GM23248 (cell line): ENCODE measurements at places on chromosomes 12 and 14. TPM values are rescaled to one million over a fixed set of nuclear protein-coding genes. Genes with fewer than 3 reads are reported as not detected.

DNA sequence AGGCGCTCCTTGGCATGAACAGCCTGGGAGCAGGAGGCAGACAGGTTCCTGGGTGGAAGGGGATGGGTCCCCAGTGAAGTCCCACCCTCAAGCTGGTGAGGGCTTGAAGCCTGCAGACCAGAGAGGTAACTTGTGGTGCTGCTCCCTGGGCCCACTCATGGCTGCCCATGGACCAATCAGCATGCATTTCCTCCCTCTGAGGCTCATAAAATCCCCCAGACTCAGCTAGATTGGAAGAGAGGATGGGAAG lies 50.2 kb downstream of the A2M start:
- DNase-seq, result no peak

GRCh38 chr12:91327889-91328288 lies 145.3 kb upstream of the DCN start:
- peak; percentile 57 for DNase-seq

GRCh38 chr14:20801726-20802125 lies 918 bp downstream of the RNASE1 start:
- DNase-seq, result no peak

- DNase-seq, result peak; percentile 39
Observed at GRCh38 chr12:7934091-7934888, 1.7 kb downstream of the SLC2A3 start.

- DNase-seq, result no peak
Observed at GRCh38 chr12:85509081-85509856, 229.2 kb downstream of the ALX1 start.

GRCh38 chr14:21654215-21654614 lies 580 bp downstream of the OR4E2 start:
- no peak for DNase-seq

GRCh38 chr12:9098463-9099026 lies 17.2 kb downstream of the A2M start:
- DNase-seq, result no peak

- DNase-seq, result no peak
Observed at GRCh38 chr12:79558924-79559469, 131.8 kb downstream of the PAWR start.

- no peak for DNase-seq
Observed at GRCh38 chr14:106347890-106348755, 821.7 kb downstream of the TMEM121 start.

- no peak for DNase-seq
Observed at GRCh38 chr14:89401761-89402160, 15.3 kb downstream of the FOXN3 start.

GRCh38 chr14:104724981-104725771 lies 1.1 kb downstream of the ADSS1 start:
- DNase-seq, result peak; percentile 63

DNA sequence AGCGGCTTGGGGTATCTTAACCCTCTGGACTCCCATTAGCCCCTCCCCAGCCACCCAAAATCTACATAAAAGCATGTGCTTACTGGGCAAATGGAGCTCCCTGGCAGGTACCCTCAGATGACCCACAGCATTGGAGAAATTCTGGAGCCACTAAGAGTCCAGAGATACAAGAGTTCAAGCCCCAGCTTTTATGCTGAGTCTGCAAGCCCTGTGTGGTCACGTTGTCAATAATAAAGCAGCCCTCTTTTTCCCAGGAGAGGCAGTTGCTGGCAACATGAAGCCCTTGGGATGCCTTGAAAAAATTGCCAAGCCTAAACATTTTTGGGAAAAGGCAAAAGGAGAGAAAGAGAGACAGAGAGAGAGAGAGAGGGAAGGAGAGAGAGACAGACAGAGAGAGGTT lies 83.4 kb downstream of the RBM19 start:
- DNase-seq, result no peak

GRCh38 chr12:81403348-81403747 lies 325.5 kb downstream of the ACSS3 start:
- no peak for DNase-seq

DNA sequence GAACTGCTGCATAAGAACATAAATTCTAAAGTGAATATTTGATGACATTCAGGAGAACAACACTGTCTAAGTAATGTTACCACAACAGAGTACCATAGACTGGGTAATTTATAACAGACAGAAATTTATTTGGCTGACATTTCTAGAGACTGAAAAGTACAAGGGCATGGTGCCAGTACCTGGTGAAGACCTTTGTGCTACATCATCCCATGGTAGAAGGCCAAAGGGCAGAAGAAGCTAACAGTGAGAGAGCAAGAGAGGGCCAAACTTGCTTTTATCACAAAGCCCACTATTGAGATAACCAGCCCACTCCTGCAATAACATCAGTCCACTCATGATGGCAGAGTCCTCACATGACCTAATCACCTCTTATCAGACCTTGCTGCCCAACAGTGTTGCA lies 88.8 kb downstream of the FIGNL2 start:
- no peak for DNase-seq

DNA sequence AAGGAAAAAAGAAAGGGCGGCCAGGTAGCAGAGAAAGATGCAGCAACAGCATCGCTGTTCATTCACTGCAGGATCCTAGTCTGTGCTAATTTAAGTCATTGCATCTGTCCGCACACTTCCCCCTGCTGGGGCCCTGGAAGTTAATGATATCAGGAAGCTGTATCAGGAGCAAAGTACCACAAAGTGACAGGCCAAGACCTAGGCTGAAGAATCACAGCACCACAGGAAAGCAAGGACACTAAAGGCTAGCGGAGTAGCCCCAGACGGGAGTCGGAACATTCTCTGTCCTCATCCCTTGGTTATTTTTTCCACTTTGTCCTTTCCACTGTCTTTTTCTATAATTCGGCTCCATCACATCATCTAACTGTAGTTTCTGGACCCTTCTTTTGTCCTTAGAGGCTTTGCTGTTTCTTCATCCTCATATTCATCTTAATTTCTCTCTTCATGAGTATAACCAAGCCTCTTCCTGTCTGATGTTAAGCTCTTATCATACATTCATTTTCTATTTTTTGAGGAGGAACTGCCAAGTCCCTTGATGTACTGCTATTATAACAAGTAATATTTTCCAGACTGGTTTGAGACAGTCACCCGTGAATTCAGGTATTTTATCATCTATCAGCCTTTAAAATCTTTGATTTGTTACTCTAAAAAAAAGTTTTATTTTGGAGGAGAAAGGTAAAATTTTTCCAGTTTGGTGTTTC lies 28.3 kb downstream of the DUSP16 start:
- no peak for DNase-seq

- peak; percentile 24 for DNase-seq
Observed at GRCh38 chr12:42612231-42612613, 22.7 kb upstream of the PRICKLE1 start.

DNA sequence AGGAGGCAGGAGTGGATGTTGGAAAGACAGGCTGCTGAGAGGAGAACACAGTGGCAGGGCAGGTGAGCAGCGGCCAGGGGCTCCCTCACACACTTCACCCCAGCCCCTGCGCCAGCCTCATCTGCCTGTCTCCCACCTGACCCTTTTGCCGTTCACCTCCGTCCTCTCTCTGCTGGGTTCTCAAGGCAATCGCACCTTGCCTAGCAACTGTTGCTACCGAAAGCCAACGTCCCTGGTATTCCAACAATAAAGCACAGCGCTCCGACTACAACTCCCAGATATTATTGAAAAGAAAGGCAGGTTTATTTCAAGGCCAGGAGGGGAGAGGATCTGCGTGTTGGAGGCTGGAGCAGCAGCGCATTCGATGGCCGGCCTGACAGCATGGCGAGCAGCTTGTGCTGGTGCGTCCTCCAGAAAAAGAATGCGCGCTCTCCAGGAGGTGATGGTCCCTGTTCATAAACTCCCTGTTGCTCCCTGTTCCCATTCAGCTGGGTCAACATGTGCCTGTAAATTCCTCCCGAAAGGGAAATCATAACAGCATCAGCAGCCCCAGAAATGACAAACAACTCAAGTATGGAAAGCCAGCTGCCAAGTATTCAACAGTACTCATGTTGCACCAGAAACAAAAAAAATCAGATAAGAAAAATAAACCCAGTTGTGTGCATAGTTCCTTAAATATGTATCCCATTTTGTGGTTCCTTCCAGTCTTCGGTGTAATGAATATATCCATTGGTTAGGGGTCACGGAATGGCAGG lies 153.0 kb upstream of the DIO3 start:
- peak; percentile 85 for DNase-seq

DNA sequence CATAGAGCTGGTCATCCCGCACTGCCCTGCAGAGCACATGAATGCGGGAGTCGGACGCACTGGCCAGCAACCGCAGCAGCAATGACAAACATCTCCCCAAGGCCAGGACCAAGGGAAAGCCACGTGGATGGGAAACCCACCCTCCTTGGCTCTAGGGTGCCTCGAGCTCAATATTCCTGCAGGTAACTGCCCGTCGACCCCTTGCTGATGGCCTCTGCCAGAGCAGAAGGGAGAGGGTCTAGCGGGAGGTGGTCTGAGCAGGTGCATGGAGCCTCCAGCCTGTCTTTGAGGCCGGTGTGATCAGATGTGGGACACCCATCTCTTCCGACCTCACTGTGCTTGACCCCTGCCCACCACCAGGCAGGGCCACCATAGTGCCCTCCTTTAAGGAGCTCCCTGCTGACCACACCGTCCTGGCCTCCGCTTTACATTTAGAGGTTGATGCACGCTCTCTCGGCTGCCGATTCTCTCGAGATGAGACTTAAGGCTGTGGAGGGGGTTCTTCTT lies 89.7 kb downstream of the PIWIL1 start:
- DNase-seq, result no peak

The GLS2 gene
- not detected in 2 replicates for total RNA-seq

The LRR1 gene
- total RNA-seq, result 9.6 and 12.0 TPM in 2 replicates

The SDSL gene
- total RNA-seq, result 5.1 and 6.3 TPM in 2 replicates

The OR11H7 gene
- not detected in 2 replicates for total RNA-seq

The SIX1 gene
- total RNA-seq, result 7.8 and 11.7 TPM in 2 replicates

The LRRK2 gene
- 7.0 and 17.1 TPM in 2 replicates for total RNA-seq

The CLEC9A gene
- total RNA-seq, result not detected in 2 replicates
